ENCODE measurements at places on chromosomes 4 and X. TPM values are rescaled to one million over a fixed set of nuclear protein-coding genes. Genes with fewer than 3 reads are reported as not detected.
A peak's percentile ranks its signal among the peaks of the same experiment; 100 is the strongest.

GRCh38 chr4:71992571-71993312 is 39.1 kb upstream of the NPFFR2 start:
- no peak for DNase-seq

The UGT2B15 gene
- not detected for polyA plus RNA-seq

GRCh38 chrX:97159916-97160800 is 276.4 kb downstream of the RPA4 start:
- DNase-seq = no peak

The TNMD gene
- polyA plus RNA-seq = not detected

The PPP2R2C gene
- not detected for polyA plus RNA-seq

GRCh38 chrX:119266364-119266995 is 30.4 kb downstream of the PGRMC1 start:
- DNase-seq = no peak

DNA sequence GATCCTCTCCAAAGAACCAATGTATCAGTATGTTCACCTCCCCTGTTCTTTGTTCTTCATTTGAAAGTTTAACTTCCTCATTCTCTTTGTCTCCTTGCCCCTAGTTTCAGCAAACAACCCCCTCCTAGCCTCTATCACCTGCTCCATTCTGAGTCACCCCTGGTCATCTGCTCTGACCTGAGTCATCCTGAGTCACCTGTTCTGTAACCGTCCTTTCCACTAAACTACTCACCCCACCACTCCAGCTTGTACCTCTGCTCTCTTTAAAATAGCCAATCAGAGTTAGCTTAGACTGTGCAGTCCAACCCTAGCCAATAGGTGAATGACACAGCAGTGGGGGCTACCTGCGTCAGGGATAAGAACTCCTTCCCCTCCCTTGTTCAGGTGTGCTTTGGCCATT is 249.8 kb upstream of the AADAT start:
- DNase-seq = peak; percentile 0

DNA sequence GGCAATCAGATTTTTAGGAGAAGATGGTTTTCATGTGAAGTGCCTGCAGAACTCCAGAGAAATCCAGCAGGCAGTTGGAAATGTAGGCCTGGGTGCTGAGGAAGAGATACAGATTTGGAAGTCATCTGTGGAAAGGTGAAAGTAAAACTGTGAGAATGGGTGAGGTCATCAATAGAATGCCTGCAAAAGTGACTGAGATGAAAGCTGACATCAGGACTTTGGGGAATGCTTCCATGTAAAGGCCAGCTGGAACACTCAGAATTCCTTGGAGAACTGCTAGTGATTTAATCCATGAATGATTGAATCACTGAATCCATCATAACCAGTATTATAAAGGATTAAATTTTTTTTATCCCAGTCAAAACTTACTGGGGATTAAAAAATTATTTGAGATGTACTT is 124.5 kb upstream of the GIMD1 start:
- no peak for DNase-seq

- no peak for DNase-seq
Observed at GRCh38 chr4:80069837-80070731, 2.9 kb downstream of the ANTXR2 start.

All from CD8-positive, alpha-beta memory T cell (primary cell).